ENCODE measurements at places on chromosomes 13 and 19.

GRCh38 chr13:26280822-26281221 lies 26.9 kb downstream of the CDK8 start:
- peak; percentile 2 for DNase-seq

DNA sequence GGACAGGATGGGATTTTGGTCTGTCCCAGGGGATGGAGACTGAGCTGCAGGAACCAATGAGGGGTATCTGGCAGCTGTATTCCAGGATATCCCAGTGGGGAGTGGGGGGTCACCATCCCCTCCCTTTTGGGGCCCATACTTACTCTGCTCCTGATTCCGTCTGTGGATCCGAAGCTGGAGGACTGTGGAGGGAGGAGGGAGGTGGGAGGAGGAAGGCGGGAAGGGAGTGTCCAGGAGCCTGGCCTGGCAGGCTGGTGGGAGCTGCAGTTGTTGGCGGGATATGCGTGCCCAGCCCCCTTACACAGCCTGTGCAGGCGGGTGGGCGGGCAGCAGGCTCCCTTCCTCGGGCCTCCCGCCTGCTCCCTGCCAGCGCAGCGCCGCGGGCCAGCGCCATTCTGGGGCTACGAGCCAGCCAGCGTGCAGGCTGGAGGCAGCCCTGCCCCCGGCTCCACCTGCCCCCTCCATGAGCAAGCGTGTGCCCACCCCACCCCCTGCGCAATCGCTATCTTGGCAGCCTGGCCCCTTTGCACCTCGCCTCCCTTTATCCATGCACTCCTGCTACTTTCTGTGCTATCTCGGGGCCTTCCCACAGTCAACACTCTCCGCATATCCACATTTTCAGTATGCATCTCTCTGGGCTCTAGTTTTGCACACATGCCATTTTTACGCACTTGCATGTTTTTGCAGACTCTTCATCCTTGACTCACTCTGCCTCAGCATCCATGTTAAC lies 2.8 kb downstream of the MAMSTR start:
- no peak for DNase-seq

- no peak for DNase-seq
Observed at GRCh38 chr13:23810685-23811240, 78.4 kb downstream of the MIPEP start.

GRCh38 chr19:40279120-40279551 lies 6.0 kb downstream of the AKT2 start:
- DNase-seq, result peak; percentile 18

- peak; percentile 51 for DNase-seq
Observed at GRCh38 chr19:31351056-31351854, 2.0 kb upstream of the TSHZ3 start.

DNA sequence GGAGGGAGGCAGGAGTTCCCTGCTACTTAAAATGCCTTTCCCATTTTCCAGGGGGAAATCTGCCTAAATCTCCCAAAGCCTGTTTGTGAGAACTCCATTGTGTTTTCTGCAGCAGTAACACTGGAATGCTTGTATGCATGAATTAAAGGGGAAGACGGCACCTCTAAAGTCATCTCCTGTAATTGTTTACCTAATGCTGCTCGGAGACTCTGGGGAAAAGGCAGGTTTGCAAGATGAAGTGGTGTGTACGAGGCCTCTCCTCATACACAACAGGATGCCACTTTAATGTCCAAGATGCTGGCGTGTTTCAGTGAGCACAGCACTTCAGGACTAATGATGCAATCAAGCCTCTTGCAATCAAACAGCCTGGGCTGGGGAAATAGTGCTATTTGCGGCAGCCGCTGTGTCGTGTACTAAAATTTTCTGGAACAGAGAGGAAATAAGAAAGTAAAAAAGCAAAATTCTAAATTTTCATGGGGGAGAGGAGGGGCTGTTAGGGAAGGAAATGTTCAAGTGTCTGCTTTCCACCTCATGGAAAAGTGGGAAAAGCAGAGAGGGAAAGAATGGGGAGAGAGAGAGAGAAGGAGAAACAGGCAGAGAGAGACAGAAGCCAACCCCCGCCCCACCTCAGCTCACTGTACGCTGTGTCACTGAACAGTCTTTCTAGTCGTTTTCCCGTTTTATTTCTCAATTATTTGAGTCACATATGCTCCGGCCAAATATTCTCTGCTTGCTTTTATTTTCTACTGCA lies 32.9 kb downstream of the TSHZ3 start:
- DNase-seq, result no peak

DNA sequence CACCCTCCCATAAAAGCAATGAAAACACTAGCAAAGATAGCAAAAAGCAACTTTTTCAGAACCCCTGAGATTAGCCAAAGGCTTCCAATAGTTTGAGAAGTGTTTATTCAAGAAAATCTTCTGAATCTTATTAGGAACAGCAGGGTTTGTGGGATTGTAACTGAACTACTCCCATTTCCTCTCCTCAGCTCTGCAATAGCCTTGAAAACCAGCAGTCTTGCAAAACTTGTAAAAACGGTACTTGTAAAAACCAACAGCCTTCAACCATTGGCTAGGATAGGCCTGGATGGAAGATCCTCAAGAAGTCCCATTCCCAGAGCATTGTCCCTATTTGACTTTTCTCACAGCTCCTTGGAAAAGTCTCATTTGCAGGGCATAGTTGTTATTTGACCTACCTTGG lies 12.1 kb downstream of the RNASEH2B start:
- DNase-seq, result no peak

DNA sequence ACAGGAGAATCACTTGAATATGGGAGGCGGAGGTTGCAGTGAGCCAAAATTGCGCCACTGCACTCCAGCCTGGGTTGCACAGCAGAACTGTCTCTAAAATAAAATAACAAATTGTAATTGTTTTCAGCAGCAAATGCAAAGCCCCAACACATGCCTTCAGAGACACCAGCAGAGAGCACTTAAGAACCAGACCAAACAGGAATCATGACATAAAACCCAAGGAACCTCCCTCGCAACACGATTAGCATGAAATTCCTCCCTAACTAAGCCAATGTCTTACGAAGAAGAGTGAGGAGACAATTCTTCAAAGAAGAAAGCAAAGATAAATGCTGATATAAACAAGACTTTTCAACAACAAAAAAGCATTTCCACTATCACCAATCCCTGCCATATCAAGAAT lies 40.1 kb downstream of the PSPC1 start:
- no peak for DNase-seq

- no peak for DNase-seq
Observed at GRCh38 chr13:57734306-57734705, 102.8 kb downstream of the PCDH17 start.

DNA sequence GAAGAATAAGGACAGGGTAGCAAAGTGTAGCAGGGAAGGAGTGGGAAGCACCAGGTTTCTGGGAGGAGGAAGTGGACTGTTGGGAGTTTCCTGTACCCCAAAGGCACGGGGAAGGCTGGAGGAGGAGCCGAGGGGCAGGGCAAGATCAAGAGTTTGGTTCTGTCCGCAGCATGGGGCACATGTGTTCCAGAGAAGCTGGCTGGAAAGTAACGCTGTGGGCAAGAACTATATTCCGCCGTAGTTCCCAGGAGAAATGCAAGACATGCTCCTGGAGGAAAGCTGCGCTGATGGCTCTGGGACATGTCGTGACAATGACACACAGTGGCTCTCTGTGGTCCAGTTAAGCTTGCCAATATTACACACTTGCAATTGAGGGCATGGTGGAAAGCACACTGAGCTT lies 51.7 kb upstream of the KPNA3 start:
- no peak for DNase-seq
